ENCODE measurements at places on chromosomes 2 and 18.

GRCh38 chr2:229519655-229520430 is 194.5 kb downstream of the DNER start:
- DNase-seq = no peak

GRCh38 chr2:29731948-29732347 is 189.4 kb downstream of the ALK start:
- DNase-seq = no peak

- DNase-seq = no peak
Observed at GRCh38 chr18:6078877-6079276, 183.6 kb upstream of the TMEM200C start.

DNA sequence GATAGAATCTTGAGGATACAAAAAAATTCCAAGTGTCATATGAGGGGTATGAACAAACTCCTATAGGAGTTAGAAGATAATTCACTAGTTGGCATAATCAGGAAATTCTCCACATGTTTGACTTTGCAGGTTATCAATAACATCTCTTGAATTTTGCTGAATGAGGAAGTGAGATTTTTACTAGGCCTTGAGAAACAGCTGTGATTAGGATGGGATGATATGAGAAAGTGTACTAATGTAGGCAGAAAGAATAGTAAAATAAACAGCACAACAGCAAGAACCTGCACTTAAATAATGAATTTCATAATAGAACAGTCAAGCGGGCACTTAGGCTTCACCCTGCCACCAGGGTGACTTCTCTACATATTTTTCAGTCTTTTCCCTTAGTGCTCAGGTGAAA is 570.8 kb upstream of the CRIM1 start:
- no peak for DNase-seq

DNA sequence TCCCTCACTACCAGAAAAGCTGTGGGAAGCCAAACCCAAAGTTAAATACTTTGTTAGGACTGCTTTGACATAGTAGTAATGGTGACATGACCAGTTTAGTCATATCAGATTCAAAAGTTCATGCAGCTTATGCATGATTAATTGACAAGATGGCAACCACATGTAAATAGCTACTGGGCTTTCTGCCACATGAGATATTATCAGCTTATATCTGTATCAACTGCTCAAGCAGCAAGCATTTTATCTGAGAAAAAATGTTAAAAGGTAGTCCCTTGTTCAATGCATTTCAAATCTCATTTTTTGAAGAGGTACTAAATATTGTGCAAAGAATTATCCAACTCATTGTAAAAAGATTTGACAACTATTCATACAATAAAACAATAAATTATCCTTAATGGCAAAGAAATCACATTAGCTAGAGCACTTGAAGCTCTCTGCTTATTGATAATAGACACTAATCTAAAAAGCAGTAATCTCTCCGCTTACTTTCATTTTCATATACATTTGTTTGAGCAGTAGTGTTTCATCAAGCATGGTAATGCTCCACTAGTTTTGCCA is 993.6 kb upstream of the NXPH2 start:
- DNase-seq = no peak

- DNase-seq = no peak
Observed at GRCh38 chr2:54476852-54477251, 20.7 kb downstream of the SPTBN1 start.

DNA sequence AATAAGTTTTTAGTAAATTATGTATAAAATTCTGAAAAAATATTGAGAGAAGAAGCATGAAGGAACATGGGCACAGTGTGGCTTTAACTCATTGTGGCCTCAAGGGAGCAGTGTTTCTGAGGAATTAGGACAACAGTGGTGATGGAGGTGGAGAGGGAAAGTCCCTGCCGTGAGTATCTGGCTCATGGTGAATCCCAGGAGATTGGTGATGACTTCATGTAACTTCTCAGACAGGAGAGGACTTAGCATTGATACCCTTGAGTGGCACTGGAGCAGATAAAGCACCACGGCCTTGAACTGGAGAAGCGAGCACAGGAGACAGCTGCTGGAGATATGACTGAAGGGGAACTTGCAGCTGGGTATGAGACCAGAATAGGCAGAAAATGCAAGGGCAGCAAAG is 35.0 kb upstream of the LRP1B start:
- no peak for DNase-seq

- no peak for DNase-seq
Observed at GRCh38 chr2:170822290-170823087, 5.8 kb downstream of the GAD1 start.

- DNase-seq = no peak
Observed at GRCh38 chr2:68646303-68646702, 2.9 kb downstream of the PROKR1 start.
